RPMI7951 (cell line): ENCODE measurements at places on chromosomes 6 and 20.

DNA sequence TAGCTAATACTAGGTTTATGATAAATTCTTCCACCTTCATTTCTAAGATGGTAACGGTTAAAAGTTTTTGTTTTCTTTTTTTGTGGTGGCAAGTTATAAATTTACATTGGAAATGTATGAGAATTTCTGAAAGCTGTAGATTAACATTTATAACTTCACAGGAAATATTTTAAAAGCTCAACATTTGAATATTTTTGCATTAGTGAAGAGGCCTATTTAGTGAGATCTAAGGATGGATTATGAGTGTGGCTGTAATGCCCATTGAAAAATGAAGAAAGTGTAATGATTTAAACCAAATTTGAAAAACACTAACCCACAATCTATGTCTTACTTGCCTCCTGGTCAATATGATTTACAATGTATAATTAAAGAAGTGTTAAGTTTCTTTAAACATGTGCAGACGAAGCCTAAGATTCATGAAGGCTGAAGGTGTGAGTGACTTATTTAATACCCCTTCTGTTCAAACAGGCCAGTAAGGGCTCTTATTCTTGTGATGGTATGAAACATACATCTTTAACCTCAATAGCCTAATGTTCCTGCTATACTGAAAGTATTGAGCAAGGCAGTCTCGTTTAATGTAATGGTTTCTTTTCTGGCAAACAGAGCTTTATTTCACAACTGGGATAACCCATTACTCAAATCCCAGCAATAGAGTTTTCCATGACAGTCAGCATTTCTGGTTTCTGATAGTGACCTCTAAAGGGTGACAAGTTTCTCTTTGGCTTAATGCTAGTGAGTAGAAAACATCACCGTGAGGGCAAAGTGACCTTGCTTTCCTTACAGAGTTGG, 13.2 kb downstream of the HDGFL1 start:
- DNase-seq, result no peak

DNA sequence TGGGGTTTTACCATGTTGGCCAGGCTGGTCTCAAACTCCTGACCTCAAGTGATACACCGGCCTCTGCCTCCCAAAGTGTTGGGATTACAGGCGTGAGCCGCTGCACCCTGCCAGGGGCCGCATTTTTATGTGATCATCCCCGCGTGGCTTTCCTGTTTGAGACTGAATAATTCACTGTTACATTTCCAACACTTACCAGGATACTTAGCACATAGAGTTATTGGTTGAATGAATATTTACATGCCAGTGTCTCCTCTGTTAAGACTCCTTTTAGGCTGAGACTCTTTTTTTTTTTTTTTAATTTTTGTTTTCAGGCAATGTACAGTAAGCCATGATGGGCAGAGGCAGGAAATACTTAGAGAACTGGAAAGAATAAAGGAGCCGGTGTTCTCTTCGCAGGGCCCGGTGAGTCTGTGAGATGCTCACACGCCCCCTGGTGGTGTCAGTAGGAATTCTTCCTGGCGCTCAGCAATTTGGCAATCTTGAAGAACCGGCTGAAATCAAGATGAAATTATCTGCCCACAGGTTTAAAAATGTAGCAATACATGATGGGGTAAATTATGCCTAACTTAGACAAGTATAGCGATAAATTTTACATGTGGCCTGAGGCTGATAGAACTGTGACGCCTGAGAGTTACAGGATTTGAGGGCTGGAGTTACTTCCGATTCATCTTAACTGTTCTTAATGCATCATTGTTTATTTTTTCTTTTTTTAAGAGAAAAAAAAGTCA, 7.6 kb upstream of the RNF114 start:
- peak; percentile 86 for DNase-seq

- DNase-seq, result no peak
Measured at GRCh38 chr20:47851774-47852173, 66.5 kb upstream of the SULF2 start.

GRCh38 chr6:1796706-1797529, 187.2 kb downstream of the FOXC1 start:
- DNase-seq, result no peak

DNA sequence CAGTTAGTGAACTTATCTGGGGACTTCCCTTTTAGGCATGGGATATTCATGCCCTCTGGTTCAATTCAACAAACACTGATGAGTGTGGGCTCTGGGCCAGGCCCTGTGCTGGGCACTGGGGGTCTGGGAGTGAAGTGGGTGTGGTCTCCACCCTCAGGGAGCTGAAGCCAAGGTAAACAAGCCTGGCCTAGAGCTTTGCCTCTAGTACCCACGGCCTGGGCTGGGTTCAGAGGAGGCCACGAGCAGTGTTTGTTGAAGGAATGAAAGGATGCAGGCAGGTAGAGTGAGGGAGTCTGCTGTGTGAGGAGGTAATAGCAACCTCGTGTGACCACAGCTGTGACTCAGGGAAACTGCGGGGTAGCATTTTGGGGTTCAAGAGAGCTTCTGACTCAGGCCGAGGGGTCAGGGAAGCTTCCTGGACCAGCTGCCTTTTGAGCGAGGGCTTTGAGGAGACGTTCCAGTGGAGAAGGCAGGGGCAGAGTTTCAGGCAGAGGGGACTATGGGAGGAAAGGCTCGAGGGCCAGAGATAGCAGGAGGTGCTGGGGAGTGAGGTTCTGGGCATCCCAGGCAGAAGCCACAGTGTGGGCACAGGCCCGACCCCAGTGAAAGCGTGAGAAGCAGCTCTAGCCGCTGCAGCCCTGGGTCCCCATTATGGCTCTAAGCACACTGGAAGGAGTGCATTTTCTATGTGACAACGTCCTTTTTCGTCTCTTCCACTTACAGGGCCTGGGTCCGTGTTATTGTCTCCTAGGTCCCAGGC, 5.6 kb downstream of the MYLK2 start:
- DNase-seq, result no peak

DNA sequence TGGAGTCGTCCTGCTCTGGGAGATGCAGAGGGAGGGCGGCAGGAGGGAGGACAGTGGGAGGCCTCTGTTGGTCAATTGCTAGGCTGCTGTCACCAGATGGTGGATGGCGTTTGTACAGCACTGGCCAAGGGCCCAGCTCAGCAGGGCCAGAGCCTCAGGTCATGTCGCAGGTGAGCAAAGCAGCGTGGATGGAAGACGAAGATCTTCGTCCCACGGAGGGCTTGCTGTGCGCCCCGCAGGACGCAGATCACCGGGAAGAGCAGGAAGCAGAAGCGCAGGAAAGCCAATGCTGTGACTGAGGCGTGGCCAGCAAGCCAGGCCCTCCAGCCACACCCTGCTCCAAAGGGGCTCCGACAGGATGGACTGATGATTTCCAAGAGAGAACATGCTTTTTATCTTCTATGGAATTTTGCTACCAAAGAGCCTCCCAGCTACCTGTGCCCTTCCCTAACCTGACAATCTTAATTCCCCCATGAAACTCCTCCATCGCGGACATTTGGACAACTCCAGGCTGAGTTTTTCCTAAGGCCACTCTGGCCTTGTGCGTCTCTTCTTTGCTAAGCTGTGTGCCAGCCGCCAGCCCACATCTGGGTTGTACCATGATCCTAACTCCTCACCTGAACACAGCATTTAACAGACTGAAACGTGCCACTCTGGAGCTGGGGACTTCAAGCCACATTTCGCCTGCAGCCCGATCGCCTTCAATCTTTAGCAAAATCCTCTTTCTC, 3.5 kb upstream of the SLCO4A1 start:
- no peak for DNase-seq

- DNase-seq, result no peak
Measured at GRCh38 chr6:97427648-97428047, 144.6 kb upstream of the MMS22L start.

GRCh38 chr20:25308083-25308491, 60.2 kb downstream of the PYGB start:
- no peak for DNase-seq

DNA sequence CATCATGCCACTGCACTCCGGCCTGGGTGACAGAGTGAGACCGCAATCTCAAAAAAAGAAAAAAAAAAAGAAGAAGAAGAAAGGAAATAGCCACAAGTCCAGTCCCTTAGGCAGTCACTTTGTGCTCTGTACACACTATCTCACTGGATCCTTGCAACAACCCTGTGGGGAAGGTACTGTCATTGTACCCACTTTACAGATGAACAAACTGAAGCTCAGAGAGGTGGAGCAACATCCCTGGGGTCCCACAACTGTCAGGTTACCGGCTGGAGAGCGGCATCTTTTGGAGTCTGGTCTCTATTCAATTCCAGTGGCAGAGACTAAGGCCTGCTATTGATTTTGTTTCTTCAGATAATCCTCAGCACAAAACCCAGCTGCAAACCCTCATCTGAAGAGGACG, 12.2 kb downstream of the BPIFA2 start:
- no peak for DNase-seq

GRCh38 chr6:33057222-33058150, 16.0 kb downstream of the HLA-DPA1 start:
- DNase-seq, result no peak

GRCh38 chr20:9071976-9072726, 3.3 kb downstream of the PLCB4 start:
- peak; percentile 56 for DNase-seq

- DNase-seq, result no peak
Measured at GRCh38 chr20:62816884-62817873, at the start of gene COL9A3. COL9A3 (plus strand) TSS chr20:62817050; CDS start chr20:62817065, 15 bp downstream.

DNA sequence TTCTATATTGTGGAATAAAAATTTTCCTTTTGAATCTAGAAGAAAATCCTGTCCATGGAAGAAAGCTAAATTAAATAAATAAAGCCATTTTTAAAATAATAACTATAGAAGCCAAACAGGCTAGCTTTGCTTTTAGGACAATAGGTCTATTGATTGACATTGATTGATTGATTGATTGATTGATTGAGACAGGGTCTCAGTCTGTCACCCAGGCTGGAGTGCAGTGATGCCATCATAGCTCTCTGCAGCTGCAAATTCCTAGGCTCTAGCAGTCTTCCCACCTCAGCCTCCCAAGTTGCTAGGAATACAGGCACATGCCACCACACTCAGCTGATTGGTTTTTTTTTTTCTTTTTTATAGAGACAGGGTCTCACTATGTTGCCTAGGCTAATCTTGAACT, 97.9 kb downstream of the COL12A1 start:
- no peak for DNase-seq

- no peak for DNase-seq
Measured at GRCh38 chr20:51577432-51578144, 35.1 kb upstream of the NFATC2 start.

DNA sequence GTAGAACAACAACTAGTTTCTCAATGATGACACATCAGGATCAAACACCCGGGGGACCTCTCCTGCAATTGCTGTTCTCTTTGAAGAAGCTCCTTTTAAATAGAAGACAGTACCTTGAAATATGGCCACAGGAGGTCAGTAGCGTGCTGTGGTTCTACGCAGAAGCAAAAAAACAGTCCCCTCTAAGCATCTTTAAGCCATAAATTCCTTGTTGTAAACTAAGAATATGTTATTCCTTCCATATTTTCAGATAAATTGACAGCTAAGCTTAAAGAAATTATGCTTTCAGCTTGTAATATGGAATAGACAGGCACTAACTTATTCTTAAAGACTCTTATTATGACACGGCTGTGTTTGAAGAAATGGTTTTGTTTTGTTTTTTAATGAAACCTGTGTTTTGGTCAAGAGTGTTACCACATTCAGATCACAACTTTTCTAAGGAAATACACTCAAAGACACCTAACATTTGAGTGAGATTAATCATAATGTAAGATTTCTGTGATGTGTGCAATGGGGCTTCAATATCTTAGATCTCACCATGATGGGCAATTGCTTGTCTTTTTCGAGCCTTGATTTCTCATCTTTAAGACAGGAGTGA, 49.7 kb upstream of the IL20RA start:
- peak; percentile 64 for DNase-seq
